ENCODE measurements at places on chromosomes 1 and 21.

GRCh38 chr1:1777950-1778662 lies at the start of gene NADK:
TSS of gene NADK (minus strand) at chr1:1778470. CDS start at chr1:1765406, 13,064 bp downstream.
- DNase-seq, result peak; percentile 50
- peaks cover 40% of the 10 kb centered on the region for H3K4me1 ChIP-seq
- peaks cover 28% of the 10 kb centered on the region for H3K36me3 ChIP-seq

- no peaks in the 10 kb centered on the region for H3K36me3 ChIP-seq
- H3K4me1 ChIP-seq, result peaks cover 2% of the 10 kb centered on the region
- no peak overlapping the region for H3K4me3 ChIP-seq
- no peak overlapping the region for H3K27ac ChIP-seq
- H3K27me3 ChIP-seq, result peaks cover 53% of the 10 kb centered on the region
Measured at GRCh38 chr21:45607021-45607908, 36.3 kb upstream of the PCBP3 start.

- no peak overlapping the region for H3K27ac ChIP-seq
- DNase-seq, result no peak
- H3K4me1 ChIP-seq, result peaks cover 15% of the 10 kb centered on the region
- H3K36me3 ChIP-seq, result no peaks in the 10 kb centered on the region
Measured at GRCh38 chr1:226107471-226108460, 45.2 kb downstream of the H3-3A start.

DNA sequence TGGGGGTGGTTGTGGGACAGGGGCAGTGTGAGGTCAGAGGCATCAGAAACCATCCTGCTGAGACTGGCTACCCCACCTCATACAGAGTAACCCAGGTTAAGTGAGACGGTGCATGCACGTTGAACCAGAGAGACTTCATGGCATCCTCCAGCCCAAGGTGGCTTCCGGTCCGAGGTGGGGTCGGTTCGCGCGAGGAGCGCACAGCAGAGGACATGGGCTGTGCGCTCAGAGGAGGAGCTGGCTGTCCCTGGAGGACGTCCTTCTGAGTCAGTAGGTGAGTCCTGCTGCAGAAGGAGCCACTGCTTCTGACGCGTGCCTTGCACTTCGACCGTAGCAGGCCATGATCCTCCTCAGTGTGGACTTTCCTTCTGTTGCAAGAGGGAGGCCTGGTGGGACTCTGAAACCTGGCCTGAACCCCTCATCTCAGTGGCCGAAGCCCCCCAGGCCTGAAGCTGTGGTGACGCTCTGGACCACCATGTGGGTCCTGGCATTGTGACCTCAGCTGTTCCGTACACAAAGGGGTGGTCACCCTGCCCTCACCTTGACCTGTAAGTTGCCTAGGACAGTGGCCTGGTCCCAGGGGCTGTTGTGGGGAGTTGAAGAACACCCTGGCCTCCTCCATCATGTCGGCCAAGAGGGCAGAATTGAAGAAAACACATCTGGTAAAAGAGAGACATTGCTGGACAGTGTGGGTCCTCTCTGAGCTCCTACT lies at the start of gene TEX35:
Gene TEX35, plus strand, starts transcription at position 544 of the 712 bp plus-strand sequence. Its CDS starts 80 bp downstream, at position 624.
- no peaks in the 10 kb centered on the region for H3K4me1 ChIP-seq
- no peak for DNase-seq
- H3K27ac ChIP-seq, result no peak within 1 kb of the TSS
- H3K4me3 ChIP-seq, result no peak within 1 kb of the TSS
- H3K27me3 ChIP-seq, result no peaks in the 10 kb centered on the region
- H3K36me3 ChIP-seq, result no peaks in the 10 kb centered on the region

DNA sequence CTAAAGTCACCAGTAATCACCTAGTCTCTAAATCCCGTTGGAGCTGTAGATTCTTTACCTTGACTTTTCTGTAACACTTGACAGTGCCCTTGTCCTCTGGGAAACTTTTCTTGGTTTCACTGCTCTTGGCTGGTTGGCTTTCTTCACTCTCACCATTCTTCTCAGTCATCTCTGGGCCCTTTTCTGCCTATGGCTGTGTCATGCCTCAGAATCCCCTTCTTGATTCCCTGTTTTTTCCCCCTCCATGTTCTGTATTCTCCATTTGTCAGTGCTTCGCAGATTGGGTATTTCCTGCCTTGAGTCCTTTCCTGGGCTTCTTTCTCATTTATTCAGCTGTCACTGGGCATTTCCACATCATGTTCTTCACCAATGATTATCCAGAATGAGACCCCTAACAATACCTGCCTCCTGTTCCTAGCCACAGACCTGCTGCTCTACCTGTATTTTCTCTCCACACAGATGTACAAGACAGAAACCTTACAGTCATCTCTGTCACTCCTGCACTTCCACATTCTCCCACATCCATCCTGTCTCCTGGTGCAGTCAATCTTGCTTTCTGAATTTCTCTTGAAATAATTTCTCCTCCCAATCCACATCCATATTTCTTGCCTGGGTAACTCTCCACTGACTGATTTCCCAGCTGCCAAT lies 14.7 kb downstream of the UCK2 start:
- H3K4me3 ChIP-seq, result peak overlapping the region; percentile 20
- H3K27me3 ChIP-seq, result no peaks in the 10 kb centered on the region
- peak overlapping the region; percentile 45 for H3K27ac ChIP-seq
- peaks cover 2% of the 10 kb centered on the region for H3K36me3 ChIP-seq
- peaks cover 6% of the 10 kb centered on the region for H3K4me1 ChIP-seq
- peak; percentile 33 for DNase-seq

DNA sequence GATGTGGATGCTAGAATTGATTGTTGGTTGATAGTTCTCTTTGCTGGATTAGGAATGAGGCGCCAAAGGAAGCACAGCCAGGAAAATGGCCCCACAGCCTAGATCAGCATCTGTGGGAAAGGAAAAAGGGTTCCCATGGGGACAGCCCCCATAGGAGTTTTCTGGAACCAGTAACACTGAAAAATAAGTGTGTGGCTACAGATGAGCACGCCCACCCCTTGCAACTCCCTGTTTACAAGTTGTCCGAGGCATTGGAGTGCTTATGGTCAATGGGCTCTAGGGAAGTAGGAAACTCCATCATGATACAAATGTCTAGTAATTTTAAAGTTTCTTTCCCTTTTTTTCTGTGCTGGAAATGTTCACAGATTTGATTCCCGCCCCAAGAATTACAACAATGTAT lies 23.8 kb upstream of the UBE2U start:
- DNase-seq, result no peak
- peaks cover 20% of the 10 kb centered on the region for H3K36me3 ChIP-seq
- H3K4me1 ChIP-seq, result peaks cover 2% of the 10 kb centered on the region
- H3K4me3 ChIP-seq, result no peak overlapping the region

GRCh38 chr1:161059293-161059692 lies 10.4 kb downstream of the ARHGAP30 start:
- H3K4me1 ChIP-seq, result no peaks in the 10 kb centered on the region
- H3K27me3 ChIP-seq, result peaks cover 10% of the 10 kb centered on the region
- H3K36me3 ChIP-seq, result no peaks in the 10 kb centered on the region

DNA sequence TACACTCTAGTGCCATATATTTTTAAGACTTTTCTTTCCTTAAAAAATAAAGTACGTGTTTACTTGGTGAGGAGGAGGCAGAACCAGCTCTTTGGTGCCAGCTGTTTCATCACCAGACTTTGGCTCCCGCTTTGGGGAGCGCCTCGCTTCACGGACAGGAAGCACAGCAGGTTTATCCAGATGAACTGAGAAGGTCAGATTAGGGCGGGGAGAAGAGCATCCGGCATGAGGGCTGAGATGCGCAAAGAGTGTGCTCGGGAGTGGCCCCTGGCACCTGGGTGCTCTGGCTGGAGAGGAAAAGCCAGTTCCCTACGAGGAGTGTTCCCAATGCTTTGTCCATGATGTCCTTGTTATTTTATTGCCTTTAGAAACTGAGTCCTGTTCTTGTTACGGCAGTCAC lies 25.2 kb downstream of the PSEN2 start:
- H3K36me3 ChIP-seq, result peaks cover 51% of the 10 kb centered on the region
- H3K4me1 ChIP-seq, result peaks cover 8% of the 10 kb centered on the region
- H3K27ac ChIP-seq, result no peak overlapping the region
- H3K27me3 ChIP-seq, result no peaks in the 10 kb centered on the region
- H3K4me3 ChIP-seq, result no peak overlapping the region
- DNase-seq, result no peak

DNA sequence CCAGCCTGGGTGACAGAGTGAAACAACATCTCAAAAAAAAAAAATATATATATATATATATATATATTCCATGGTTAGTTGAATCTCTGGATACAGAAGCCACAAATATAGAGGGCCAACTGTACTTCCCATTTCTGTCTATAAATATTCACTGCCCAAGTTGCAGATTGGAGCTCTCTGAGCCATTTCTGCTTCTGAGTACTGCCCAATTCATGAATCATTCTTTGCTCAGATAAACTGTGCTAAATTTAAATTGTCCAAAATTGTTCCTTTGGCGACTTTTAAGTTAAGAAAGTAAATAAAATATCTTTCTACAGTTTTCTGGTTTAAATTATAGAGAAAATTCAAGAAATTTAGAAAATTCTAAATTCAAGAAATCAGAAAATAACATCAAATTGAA lies 23.2 kb upstream of the C1orf146 start:
- no peak for DNase-seq
- H3K27ac ChIP-seq, result no peak overlapping the region
- H3K4me1 ChIP-seq, result no peaks in the 10 kb centered on the region
- H3K27me3 ChIP-seq, result no peaks in the 10 kb centered on the region
- no peak overlapping the region for H3K4me3 ChIP-seq

DNA sequence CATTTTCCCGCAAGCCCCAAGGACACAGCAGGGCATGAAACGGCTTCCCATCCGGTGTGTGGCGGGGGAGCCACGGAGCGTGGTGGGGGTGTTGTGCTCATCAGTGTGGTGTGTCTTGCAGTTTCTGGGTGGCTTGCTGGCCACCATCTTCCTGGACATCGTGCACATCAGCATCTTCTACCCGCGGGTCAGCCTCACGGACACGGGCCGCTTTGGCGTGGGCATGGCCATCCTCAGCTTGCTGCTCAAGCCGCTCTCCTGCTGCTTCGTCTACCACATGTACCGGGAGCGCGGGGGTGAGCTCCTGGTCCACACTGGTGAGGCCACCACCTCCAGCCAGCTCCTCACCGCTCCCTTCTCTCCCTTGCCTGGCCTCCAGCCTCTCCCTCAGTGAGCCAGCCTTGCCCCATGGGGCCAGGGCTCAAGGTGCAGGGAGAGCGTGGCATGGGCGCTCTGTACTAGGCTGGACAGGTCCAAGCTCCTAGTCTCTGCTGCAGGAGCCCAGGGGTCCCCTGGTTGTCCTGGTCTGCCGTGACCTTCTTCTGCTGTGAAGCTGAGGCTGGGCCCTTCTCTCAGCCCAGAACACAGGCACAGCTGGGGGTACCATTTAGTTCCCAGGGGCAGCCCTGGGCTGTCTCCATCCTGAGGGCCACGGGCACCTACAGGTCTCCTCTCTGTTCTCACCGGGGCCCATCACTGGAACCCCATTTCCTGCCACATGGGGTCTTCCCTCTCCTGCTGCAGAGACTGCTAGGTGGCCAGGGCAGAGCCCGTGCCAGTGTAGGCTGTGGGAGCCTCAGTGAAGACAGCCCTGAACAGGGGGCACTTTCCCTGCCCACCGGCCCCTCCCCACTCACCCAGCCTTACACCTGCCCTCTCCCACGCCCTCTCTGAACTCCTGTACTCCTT lies 12.6 kb downstream of the AGTRAP start:
- no peak overlapping the region for H3K27ac ChIP-seq
- peaks cover 5% of the 10 kb centered on the region for H3K4me1 ChIP-seq
- no peak for DNase-seq
- peaks cover 2% of the 10 kb centered on the region for H3K27me3 ChIP-seq
- no peak overlapping the region for H3K4me3 ChIP-seq
- peaks cover 54% of the 10 kb centered on the region for H3K36me3 ChIP-seq

GRCh38 chr1:164780863-164781262 lies 221.9 kb downstream of the PBX1 start:
- DNase-seq, result peak; percentile 96
- no peak overlapping the region for H3K4me3 ChIP-seq
- H3K27me3 ChIP-seq, result no peaks in the 10 kb centered on the region
- H3K36me3 ChIP-seq, result no peaks in the 10 kb centered on the region
- peaks cover 14% of the 10 kb centered on the region for H3K4me1 ChIP-seq
- no peak overlapping the region for H3K27ac ChIP-seq

- no peak for DNase-seq
- peaks cover 24% of the 10 kb centered on the region for H3K4me1 ChIP-seq
- no peak overlapping the region for H3K27ac ChIP-seq
- no peaks in the 10 kb centered on the region for H3K36me3 ChIP-seq
Measured at GRCh38 chr1:47225430-47226100, 6.5 kb downstream of the TAL1 start.

- H3K27me3 ChIP-seq, result no peaks in the 10 kb centered on the region
- peaks cover 42% of the 10 kb centered on the region for H3K36me3 ChIP-seq
- peak within 1 kb of the TSS; percentile 80 for H3K27ac ChIP-seq
- H3K4me3 ChIP-seq, result peak within 1 kb of the TSS; percentile 87
- H3K4me1 ChIP-seq, result peaks cover 14% of the 10 kb centered on the region
- DNase-seq, result peak; percentile 95
Measured at GRCh38 chr1:37807555-37808368, at the start of the genes C1orf122 and YRDC. TSS of gene C1orf122 (plus strand) at chr1:37807790. CDS start at chr1:37808405, 615 bp downstream. TSS of gene YRDC (minus strand) at chr1:37808208. CDS start at chr1:37808180, 28 bp downstream.

GRCh38 chr1:110927484-110928075 lies 36.1 kb downstream of the LRIF1 start:
- H3K4me1 ChIP-seq, result no peaks in the 10 kb centered on the region
- no peaks in the 10 kb centered on the region for H3K27me3 ChIP-seq
- DNase-seq, result no peak
- H3K27ac ChIP-seq, result no peak overlapping the region
- no peaks in the 10 kb centered on the region for H3K36me3 ChIP-seq

DNA sequence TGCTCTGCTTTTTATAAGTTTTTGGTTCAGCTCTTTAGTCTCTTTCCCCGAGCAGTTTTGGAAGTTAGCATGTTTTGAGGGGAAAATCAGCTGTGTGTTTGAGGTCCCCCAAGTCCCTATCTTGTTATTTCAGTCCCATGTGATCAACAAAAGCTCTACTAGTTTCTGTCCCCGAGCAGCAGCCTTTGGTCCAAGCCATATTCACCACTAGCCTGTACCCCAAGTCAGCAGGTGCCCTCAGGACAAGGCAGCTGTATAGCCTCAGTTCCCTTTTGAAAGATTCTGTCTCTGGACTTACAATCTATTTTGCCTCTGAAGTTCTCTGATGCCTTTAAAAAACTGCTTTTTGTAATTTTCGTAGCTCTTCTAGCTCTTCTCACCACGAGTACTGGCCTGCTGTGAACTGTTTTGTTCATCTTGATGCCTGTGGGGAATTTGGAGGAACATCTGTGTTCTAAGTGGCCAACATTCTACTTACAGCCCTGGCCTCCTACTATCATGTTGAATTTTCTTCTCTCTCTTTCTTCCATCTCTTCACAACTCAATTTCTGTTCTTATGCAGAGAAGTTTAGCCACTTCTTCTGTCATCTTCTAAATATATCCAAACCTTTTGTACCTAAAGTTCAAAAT lies 16.7 kb downstream of the UAP1 start:
- no peaks in the 10 kb centered on the region for H3K27me3 ChIP-seq
- H3K4me1 ChIP-seq, result no peaks in the 10 kb centered on the region
- DNase-seq, result no peak
- H3K27ac ChIP-seq, result no peak overlapping the region

GRCh38 chr1:30403726-30404125 lies 319.7 kb downstream of the MATN1 start:
- no peak for DNase-seq
- H3K36me3 ChIP-seq, result no peaks in the 10 kb centered on the region
- H3K4me3 ChIP-seq, result no peak overlapping the region
- peaks cover 10% of the 10 kb centered on the region for H3K27me3 ChIP-seq
